ENCODE measurements at places on chromosomes 13 and 19.

- DNase-seq, result no peak
Observed at GRCh38 chr13:46058268-46058667, 5.7 kb upstream of the ZC3H13 start.

- DNase-seq, result no peak
Observed at GRCh38 chr13:113877149-113877990, 13.5 kb upstream of the GAS6 start.

DNA sequence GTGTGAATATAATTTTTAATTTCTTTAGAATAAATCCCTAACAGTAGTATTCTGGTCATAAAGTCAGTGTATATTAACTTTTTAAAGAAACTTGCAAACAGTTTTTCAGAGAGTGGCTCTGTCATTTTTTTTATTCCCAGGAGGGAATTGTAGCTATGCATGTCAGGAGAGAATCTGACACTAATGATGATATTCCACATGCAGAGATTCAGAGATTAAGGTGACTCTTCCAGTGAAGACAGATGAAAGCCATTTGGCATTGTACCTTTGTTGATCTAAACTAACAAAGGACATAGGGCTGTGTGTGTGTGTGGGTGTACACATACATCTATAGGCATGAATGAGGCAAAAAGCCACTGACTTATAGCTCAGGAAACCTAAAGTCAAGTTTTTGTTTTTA, 99.9 kb downstream of the TNFSF13B start:
- no peak for DNase-seq

DNA sequence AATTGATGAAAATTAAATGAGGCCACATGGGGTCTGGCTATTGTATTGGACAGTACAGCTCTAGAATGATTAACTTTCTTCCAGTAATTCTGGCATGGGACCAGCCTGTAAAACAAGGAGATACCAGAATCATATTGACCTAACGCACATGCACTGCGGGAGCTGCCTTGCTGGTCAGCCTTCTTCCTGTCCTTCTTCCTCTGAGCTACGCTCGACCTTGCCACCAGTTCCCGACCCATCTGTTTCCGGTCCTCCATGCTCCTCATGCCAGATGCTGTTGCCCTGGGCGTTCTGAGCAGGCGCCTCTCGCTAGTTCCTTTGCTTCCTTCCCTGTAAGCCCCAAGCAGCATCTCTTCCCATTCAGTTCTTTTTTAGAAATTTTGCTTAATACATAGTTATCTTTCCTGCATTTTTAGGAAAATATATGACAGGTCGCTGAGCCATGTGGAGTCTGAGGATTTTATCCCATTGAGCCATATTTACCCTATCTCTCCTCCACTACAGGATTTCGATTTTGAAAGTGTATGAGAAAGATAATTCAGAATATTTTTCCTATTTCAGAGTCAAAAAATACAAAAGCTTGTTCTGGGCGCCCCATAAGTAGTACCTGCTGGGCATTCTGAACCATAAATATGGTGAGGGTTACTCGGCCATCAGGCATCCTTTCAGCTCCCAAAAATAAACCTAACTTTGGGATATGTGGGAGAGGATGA, 38.6 kb downstream of the TNFRSF19 start:
- no peak for DNase-seq

DNA sequence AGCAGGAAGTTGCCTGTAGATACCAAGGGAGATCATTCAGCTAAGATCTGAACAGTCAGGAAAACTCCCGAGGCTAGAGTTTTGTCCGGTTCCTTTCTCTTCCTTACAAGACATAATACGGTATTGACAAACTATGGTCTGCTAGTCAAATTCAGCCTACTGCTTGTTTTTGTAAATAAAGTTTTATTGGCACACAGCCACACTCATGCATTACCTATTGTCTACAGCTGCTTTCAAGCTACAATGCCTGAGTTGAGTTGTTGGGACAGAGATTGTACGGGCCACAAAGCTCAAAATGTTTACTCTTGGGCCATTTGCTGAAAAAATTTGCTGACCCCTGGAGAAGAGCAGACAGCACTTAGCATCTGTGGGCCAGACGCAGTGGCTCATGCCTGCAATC, 2.5 kb downstream of the SLC1A6 start:
- DNase-seq, result no peak

DNA sequence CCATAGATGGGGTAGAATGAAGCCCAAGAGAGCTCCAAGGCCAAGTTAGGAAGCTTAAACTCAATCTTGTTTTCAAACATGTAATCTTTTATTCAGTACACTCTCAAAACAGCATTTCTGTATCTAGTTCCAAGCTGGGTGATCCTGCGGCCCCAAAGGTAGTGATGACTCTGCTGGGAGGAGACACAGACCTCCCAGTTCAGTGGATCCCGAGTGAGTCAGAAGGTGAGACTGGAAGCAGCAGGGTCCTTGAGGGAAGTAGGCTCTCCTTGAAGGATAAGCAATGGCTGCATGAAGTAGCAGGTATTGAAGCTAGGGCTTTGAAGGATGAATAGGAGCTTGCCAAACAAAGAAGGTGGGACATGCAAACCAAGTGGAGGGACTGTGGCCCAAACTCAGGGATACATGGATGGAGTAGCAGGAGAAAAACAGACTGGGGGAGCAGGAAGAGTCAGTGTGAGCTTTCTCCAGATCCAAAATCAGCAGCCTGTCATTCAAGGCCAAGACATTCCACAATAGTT, 9.6 kb downstream of the TINCR start:
- DNase-seq, result no peak

DNA sequence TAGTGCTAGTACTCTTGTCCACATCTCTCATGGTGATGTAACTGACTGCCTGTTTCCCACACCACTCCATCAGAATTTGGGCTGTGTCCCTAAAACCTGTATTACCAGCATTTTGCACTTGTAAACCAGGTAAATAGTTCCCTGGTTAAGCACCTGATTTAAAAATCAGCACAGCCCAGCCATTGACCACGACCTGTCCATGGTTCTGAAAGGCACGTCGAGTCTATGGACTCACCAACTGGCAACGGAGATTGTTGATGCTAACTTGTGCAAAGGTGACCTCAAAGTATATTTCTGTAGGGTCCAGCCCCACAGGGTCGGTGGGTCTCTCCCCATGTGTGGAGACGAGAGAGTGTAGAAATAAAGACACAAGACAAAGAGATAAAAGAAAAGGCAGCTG, 46.7 kb upstream of the ZNF835 start:
- DNase-seq, result no peak

GRCh38 chr19:1799695-1800342, 12.3 kb downstream of the ATP8B3 start:
- peak; percentile 37 for DNase-seq

- peak; percentile 28 for DNase-seq
Observed at GRCh38 chr19:33434886-33435705, 61.6 kb downstream of the CEBPG start.

DNA sequence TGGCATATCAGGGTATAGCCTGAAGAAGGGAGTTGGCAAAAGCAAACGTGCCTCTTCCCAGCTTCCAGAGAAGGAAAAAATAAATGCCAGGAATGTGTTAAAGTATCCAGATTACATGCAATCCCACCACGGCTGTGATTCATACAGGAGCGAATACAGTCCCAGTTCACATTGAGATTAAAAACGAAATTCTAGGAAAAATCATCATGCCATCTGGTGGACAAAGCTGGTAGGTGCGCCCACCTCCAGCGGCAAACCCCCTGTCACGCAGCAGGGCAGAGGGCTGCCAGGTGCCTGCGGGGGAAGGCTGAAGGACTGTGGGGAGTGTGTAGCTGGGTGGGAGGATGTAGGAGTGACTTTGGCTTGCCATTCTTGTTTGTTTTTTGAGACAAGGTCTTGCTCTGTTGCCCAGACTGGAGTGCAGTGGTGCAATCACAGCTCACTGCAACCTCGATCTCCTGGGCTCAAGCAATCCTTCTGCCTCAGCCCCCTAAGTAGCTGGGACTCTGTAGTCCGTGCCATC, 6.4 kb upstream of the DMWD start:
- DNase-seq, result peak; percentile 78

GRCh38 chr13:40026174-40026585, 370.7 kb downstream of the COG6 start:
- no peak for DNase-seq

GRCh38 chr13:44078806-44079376, 199.2 kb downstream of the LACC1 start:
- DNase-seq, result no peak

- DNase-seq, result no peak
Observed at GRCh38 chr13:27408074-27408473, 16.3 kb upstream of the GTF3A start.

- no peak for DNase-seq
Observed at GRCh38 chr19:645912-646778, 6.5 kb downstream of the FGF22 start.

DNA sequence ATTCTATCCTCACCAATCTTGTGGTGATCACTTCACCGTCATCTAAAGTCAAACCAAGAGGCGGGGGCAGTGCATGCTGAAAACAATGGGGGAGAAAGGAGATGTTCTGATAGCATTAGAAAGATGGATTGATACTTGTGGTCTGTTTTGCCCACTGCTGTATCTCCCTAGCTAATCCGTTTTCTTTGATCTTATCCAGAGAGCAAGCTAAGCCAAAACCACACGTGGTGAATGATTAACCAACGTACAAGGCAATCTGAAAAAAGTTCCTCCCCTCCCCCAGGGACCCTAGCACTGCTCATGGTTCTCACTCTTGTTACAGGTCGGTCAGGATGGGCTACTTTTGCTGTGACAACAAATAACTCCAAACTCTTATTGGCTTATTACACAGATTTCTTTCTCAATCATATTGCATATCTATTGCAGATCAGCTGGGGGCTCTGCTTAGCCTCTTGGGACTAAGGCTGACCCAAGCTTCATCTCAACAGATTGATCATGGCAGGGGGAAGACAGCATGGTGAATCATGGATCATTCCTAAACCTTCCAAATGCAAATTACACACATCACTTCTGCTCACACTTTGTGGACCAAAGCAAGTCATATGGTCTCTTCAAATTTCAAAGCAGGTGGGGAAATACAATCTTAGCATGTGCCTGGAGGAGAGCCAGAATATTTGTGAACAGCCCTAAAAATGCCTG, 11.9 kb upstream of the C13orf42 start:
- DNase-seq, result peak; percentile 83

DNA sequence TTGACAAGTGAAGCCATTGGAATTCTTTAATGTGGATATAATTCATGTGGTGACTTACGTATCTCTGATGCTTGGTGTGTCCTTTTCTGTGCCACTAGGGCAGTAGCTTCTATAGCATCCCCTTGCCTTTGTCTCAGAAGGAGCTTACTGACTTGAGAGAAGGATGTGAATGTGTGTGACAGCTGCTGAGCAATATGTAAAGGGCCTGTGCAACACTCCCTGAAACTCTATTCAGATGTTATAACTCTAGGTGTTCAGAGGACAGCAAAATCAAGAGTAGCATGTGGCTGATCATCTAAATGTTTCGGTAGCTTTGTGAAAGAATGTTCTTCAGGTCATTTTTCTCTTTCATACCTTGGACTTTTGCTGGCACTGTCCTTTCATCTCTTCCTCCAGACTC, 189.5 kb downstream of the LMO7 start:
- no peak for DNase-seq

- no peak for DNase-seq
Observed at GRCh38 chr13:34933786-34934185, 8.3 kb upstream of the NBEA start.

DNA sequence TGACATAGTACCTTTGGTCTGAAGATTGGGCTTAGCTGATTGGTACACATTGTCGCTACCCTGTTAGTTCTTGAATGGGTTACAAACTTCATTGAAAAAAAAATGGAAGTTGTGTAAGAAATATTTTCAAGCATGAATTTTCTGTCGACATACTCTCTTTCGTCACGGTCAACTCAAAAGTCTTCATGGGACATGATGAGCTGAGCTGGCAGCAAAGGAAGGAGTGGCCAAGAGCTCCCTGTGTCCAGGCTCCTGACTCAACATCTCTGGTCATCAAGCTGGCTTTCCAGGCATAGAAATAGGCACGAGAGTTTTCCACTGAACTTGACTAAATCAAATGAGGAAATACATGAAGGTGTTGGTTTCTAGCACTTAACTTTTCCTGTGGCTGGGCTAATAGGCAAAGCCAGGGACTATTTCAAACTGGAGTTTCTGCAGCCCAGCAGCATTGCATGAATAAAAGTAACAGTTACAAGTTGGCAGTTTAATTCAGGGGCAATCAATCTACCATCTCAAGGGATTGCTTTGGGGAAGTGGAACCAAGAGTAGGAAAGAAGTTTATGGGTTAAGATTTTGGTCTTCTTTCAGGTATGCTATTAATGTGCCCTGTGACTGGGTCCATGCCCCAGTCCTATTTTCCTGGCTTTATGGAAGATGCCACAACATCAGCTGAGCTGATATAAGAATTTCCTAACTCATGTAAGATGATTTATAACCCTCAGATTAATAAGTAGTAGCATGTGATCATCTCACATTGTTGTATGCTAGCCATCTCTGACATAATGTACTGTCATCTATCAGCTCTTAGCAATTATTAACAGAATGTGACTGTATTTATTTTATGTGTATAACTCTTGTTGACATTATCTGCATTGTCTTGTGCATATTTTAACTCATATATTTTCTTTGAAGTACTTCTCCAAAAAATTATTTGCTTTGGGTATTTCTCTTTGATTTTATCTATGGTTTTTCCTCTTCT, 385.8 kb downstream of the DLEU7 start:
- no peak for DNase-seq

- DNase-seq, result no peak
Observed at GRCh38 chr19:12229990-12230389, 64.7 kb downstream of the ZNF44 start.

DNA sequence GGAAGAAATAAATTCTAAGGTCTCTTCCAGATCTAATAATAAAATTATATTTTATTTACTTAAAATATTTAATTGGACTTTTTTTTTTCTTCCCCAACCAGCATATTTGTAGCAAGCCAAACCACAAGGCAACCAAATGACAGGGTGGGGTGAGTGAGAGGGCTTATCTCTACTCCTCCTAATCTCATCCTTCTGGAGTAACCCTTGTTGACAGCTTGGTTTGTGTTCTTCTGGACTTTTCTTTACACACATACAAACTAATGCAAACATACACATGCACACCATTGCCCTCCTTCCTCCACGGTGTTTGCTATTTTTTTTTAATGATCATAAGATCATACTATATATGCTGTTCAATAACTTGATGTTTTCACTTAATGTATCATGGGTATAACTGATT, 383.1 kb downstream of the DLEU7 start:
- DNase-seq, result no peak

- peak; percentile 82 for DNase-seq
Observed at GRCh38 chr19:39407660-39408391, 1.2 kb downstream of the ZFP36 start.

Data from DMS53 (cell line).